ENCODE measurements at places on chromosomes 7 and 10.

GRCh38 chr7:26117142-26117807, 34.7 kb upstream of the NFE2L3 start:
- no peak for DNase-seq

DNA sequence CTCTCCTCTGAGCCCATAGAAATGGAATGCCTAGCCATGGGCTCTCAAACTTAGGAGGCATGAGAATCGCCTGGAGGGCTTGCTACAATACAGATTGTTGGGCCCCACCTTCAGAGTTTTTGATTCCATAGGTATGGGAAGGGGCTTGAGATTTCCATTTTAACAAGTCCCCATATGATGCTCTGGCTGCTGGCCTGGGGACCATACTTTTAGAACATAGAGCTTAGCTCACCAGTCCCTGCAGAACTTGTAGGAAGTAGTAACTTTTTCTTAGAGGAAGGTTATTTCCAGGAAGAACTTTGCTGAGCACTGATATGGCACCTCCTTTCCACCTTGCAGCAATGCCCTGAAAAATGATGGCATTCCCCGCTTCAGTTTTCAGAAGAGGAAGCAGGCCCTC, 177.0 kb upstream of the ZMIZ1 start:
- DNase-seq: no peak

DNA sequence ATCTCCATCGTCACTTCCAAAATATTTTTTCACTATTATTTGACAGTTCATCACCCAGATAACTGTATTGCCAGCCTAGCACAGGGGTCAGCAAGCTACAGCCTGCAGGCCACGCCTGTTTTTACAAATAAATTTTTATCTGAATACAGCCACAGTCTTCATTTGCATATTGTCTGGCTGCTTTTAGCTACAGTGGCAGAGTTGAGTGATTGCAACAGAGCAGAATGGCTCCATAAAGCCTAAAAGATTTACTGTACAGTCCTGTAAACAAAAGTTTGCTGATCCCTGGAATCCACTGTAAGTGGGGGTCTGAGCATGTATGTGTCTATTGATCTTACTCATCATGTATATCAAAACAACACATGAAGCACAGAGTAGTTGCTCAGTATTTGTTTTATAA, 45.9 kb upstream of the GNAI1 start:
- no peak for DNase-seq

GRCh38 chr7:51234139-51234538, 82.5 kb downstream of the COBL start:
- DNase-seq: no peak

DNA sequence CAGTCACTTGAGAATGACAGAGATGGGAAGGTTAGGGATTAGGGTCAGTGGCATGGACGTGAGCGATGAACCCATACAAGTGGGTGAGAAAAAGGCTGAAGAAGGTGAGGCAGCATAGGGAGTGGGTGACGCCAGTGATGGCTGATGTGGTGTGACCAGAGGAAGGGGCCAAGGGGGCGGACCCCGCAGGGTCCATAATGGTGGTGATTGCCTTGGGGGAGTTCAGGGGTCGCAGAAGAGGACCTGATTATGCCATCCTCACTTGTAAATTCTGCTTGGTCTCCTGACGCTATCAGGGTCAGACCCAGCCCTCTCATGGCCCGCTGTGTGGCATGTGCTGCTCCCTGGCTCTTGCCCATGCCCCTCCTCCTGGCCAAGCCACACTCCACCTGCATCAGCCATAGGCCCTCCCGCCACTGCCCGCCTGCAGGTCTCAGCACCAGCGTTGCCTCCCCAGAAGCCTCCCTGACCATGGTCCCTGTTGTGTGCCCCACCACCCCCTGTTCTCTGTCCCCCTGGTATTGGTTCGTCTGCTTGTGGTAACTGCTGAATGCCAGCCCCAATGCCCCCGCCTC, 235.7 kb downstream of the EBF3 start:
- DNase-seq: no peak

DNA sequence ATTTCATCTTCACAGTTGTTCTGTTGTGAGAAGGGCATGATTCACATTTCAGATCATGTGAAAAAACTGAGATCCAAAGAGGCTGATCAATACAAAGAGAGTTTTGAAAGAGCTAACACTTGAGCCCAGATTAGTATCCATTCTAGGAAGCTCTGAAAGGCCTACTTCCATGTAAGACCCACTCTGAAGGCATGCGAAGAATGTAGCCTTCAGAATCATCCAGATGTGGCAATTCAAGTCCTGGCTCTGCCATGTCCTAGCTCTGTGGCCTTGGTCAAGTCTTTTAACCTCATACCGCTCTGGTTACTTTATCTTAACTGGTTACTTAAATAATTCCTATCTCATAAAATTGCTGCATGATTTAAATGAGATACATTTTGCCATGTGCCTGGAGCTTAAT, 111.1 kb downstream of the FZD1 start:
- no peak for DNase-seq

GRCh38 chr10:46524472-46525176, 31.8 kb downstream of the GPRIN2 start:
- DNase-seq: no peak

DNA sequence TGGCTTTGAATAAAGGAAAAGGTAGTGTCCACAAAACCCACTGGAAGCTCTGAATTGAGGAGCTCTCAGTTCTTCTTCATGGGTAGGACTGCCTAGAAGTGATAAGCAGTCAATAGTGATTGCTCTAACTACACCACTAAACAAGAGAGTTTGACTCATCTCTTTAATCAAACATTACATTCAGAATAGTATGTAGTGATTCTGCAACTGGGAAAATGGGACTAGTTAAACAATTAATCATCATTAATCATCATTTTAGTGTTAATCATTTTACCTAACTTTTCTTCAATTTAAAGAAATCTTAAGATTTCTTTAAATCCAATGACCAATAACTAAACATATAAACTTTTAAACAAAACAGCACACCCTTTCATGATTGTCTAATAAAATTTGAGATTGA, 484.0 kb upstream of the FZD8 start:
- DNase-seq: no peak

DNA sequence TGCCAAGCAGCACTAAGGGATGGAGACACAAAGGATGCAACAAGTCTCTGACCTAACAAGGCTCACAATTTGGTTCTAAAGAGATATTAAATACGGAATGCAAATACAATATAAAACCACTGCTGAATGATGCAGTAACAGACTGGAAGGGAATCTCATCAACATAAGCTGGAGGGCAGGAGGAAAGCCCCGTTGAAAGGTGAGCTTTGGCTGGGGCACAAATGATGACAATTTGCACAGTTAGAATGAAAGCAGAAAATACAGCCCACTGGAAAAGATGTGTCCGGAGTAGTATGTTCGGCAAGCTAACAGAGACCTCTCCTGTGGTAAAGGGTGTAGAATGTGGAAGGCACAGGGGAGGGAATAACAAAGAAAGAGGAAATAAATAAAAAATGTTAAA, 26.1 kb downstream of the PAXIP1 start:
- no peak for DNase-seq

DNA sequence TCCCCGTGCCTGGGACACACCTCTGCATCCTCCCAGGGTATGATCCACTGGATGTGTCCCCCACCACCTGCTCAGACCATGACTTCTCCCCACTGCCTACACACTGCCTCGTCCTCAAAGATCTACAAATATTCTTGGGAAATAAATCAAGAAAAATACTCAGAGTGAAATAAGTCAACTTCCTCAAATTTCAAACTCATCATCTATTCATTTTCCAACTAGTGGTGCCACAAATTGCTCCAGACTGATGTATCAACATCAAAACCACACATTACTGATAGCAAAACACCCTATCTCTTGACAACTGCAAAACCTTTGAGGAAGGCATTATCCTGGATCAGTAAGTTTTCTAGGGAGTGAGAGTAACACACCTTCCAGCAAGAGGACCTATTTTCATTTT, 87.7 kb downstream of the GRB10 start:
- DNase-seq: no peak

DNA sequence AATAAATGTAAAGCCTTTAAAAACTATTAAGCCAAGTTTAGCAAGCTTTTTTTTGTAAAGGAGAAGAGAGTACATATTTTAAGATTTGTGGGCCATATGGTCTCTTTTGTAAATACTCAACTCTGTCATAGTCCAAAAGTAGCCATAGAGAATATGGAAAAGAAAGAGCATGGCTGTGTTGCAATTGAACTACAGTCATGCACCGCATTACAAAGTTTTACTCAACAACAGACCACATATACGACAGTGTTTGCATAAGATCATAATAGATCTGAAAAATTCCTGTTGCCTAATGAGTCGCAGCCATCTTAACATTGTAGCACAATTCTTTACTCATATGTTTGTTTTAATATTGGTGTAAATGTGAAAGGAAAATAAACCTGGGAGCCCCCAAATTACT, 440.8 kb downstream of the HTR7 start:
- no peak for DNase-seq

- DNase-seq: no peak
Measured at GRCh38 chr7:1569016-1569415, 816 bp downstream of the PSMG3 start.

GRCh38 chr10:79491143-79491835, 21.0 kb upstream of the EIF5AL1 start:
- no peak for DNase-seq

DNA sequence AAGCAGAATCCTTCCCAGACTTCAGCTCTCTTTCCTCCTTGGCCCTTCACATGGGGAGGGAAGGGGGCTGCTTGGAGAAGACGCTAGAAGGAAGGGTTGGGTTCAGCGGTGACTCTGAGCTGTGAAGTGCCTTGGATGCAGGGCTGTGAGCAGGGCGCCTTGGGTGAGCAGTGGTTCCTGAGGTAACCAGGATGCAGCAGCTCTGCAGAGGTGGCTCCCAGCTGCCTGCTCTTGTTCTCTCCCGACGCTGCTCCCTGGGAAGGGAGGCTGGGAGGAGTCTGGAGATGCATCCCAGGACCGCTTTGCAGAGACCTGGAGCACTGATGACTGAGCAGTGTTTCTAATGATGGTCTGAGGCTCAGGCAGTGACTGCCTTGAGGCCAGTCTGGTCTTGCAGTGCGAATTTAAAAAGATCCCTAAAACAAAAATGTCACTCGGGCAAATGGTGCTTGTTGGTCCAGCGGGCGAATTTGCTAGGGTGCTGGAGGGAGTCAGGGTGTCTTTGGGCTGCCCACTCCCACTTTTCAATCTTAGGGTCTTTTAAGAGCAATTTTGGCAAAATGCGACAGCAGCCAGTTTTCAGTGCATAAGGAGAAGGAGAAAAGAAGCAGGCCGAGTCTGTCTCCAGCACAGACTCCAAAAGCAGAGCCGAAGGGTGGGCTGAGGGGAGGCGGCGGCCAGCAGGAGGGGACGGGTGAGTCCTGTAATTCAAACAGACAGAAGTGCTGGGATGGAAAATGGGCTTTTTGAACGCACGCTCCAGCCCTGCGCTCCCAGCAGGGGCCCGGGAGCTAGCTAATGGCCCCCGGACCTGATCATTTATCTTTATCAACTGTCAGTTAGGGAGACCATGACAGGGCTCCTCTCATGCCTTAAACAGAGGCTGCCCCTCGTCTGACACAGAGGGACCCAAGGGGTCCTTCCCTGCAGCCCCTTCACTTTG, 191.2 kb upstream of the SHH start:
- no peak for DNase-seq

DNA sequence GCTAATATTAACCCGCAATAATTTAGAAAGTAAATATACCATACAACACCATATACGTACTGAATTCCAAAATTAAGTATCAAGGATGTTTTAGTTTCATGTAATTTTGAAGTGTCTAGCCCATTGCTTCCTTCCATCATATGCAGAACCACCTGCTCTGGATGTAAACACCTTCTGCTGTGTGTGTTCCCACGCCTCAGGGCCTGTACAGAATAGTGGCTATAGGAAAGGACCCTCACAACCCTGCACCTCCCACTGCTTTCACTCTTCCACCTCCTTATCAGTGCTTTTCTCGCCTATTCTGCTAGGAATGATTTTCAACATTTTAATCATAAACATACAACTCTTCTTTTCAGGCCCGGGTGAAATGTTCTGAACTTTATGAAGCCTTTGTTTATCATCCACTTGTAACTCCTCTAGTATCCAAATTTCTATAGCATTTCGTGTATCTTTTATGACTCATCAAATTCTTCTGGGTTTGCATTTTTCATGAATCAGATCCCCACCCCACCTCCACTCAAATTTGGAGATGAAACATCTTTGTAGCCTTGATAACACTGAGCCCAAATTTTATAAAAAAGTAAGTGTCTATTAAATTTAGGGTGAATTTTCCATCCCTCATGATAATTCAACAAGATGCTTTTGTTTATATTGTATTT, 1106.8 kb upstream of the C7orf33 start:
- no peak for DNase-seq

GRCh38 chr10:7094781-7095180, 316.1 kb downstream of the SFMBT2 start:
- DNase-seq: no peak

DNA sequence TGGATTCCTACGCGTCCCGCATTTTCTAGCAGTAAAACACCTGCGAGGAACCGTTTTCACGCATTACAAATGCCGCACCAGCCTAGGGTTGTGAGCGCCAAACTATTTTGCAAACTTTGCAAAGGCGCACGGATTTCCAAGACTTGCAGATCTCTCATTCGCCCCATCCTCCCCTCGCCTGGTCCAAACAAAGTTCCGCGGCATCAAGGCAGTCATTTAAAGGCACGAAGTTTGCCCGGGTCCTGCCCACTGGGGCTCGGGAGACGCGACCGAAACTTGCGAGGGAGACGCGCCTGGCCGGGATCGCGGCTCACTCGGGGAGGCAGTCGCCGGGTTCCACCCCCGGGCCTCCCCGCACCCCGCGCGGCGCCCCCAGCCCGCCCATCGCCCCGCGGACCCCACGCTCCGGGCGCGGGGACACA, 613 bp downstream of the USP6NL start:
- DNase-seq: peak; percentile 22

DNA sequence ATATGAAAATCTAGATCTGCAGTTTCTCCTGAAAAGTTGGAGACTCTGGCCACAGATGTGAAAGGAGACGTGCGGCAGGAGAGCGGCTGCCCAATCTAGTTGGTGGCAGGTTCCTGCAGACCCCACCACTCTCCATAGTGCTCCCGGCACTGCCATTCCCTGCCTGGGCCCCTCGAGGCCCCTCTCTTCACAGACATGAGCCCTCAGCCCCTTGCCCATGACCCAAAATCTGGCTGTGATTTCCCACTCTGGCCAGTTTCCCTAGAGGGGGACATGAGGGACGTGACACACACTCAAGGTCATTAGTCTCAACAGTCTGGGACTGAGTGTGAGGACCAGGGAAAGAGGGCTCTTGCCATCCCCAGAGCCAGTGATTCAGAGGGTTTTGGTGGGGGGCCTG, 138.7 kb downstream of the PTPN20 start:
- no peak for DNase-seq

DNA sequence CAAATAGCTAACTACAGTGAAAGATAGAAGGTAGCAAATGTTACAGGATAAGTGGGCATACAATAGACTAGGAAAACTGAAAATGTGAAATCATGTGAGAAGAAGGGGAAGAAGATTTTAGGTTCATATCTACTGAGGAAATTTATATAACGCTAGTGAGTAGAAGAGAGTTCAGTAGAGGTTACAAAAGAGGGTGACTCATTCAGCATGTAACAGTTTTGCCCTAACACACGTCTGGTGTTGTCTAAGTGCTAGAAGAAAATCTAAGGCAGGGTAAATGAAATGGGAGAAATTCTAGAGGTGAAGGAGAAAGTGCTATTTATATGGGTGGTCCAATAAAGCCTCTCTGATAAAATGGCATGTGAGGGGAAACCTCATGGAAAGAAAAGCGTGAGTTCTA, 731.4 kb upstream of the POT1 start:
- no peak for DNase-seq

GRCh38 chr7:12130609-12131008, 80.5 kb upstream of the TMEM106B start:
- DNase-seq: no peak

GRCh38 chr10:126905776-126906703, 812 bp downstream of the DOCK1 start:
- DNase-seq: no peak

All from naive thymus-derived CD8-positive, alpha-beta T cell (primary cell).